SW 1271 (cell line): ENCODE measurements at places on chromosomes 2 and 18.

GRCh38 chr18:50399582-50399981 is 24.7 kb downstream of the SKA1 start:
- no peak for DNase-seq

- DNase-seq, result no peak
These were observed 26.2 kb downstream of the BMP10 start for GRCh38 chr2:68845043-68845442.

- DNase-seq, result no peak
These were observed 103.5 kb upstream of the CTAGE1 start for GRCh38 chr18:22521026-22521707.

GRCh38 chr2:109380502-109381326 is 233.1 kb downstream of the SEPTIN10 start:
- no peak for DNase-seq

DNA sequence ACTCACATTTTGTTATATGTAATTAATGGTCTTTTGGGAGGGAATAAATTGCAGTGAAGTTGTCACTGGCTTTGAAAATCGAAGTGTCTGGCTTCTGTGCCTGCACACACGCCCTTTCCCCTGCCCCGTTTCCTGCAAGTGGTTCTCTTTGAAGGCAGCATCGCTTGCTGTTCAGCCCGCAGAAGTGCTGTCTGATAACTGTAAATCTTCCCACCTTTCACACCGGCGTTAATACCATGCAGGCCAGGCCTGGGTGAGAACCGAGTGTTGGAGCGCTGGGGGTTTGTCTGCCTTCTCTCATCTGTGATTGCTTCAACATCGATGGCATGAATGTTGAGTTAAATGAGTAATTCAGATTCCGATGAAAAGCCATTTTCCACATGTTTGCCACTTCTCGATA is 37.9 kb upstream of the RPL31 start:
- DNase-seq, result no peak

DNA sequence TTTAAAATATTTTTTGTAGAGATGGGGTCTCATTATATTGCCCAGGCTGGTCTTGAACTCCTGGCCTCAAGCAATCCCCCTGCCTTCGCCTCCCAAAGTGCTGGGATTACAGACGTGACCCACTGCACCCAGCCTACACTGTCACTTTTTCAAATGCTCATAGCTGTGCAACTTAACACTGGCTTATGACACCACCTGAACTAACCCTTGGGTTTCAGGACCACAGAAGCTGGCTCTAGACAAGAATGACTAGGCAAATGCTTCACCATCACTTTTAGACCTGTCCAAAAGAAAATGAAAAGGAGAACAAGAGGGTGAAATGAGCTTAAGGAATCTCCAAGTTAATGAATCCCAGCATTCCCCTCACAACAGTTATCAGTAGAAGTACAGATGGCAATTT is 13.3 kb downstream of the ERCC3 start:
- no peak for DNase-seq

- no peak for DNase-seq
These were observed 43.4 kb downstream of the CABLES1 start for GRCh38 chr18:23178661-23179081.

GRCh38 chr2:228374741-228375140 is 193.3 kb upstream of the SPHKAP start:
- DNase-seq, result no peak
